BE2C (cell line): ENCODE measurements at places on chromosomes 11 and 22.

GRCh38 chr11:67381244-67381972 lies 8.0 kb upstream of the CLCF1 start:
- DNase-seq, result no peak

DNA sequence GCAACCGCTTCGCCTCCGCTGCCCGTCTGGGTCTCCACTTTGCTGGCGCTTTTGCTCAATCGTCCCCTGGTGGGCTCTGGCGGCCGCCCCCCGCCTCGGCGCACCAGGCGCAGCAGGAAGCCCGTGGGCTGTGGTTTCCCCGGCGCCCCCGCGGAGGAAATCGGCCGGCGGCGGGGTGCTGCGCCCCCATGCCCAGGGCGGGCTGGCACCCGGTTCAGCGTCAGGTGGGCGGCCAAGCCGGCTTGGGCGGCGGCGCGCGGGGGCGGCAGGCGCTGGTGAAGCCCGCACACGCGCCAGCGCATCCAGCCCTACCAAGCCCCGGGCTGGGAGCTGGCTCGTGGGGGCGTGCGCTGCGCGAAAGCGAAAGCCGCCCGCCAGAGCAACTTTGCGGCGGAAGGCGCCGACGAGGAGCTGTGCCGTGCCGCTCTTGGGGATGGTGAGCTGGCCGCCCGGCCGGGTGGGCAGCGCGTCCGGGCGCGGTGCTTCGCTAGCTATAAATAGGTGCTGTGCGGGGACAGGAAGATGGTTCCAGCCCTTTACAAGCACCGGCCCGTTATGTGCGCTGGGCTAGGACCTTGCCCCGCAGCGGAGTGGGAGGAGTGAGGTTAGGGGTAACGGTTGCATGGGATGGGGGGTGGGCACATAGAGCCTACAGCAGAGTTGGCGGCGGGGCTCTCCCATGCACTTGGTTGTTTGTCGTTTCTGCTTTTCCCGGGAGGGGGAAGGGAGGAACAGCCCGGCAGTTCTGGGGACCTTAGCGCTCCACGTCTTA lies 25.0 kb upstream of the SUSD2 start:
- peak; percentile 66 for DNase-seq

- no peak for DNase-seq
Observed at GRCh38 chr11:17206463-17206862, 1.3 kb downstream of the PIK3C2A start.

DNA sequence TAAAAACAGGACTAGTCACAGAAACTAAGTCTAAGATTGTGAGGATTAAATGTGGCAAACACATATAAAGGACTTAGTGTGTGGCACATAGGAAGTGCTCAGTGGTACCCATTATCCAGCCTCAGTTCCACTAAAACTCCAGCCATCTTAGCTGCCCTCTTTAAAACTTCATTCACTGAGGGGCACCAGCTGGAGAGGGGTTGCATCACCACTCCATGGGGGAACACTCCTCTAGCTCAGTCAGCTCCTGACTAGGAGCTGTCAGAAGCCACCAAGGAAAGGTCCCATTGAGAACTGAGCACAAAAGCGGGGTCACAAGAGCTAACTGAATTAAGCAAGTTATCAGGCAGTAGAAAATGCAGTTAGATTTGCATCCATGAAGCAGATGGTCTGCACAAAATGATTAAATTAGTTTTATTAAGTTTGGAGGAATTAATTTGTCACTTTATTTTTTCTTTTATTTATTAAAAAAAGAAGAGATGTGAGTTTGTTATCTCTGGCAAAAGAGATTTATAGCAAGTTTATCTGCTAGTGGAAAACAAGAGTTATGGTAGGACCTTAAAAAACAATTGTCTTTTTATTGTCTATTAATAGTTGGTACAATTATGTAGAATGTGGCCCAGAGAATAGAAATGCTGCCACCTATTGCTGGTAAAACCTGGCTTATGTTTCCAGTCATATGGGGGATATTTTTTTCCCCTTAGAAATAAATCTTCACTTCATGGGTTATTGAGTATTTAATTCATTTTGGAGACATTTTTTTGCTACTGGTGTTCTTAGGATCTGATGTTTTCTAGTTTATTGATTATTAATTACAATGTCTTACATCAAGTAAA lies 95.7 kb downstream of the NAV2 start:
- peak; percentile 40 for DNase-seq

DNA sequence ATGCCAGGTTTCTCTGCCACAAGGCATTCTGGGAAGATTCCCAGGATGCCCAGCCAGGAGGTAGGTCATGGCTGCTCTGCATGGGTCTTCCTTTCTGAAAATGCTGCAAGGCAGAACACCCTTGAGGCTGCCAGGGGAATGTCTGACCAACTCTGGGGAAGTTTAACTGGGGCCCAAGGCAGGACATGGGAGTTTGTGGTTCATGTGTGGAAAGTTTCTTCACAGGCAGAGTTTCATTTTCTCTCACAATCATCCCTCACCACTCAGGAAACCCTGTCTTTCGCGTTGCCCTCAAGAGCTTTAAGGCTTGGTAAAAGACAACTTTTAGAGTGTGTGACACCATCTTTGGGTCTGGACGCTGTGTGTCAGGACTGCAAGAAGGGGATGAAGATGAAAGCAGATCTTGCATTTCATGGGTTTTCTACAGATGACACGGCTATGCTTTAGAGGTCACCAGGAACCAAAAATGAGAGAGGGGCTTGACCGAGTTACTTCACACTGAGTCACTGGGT lies 133.5 kb downstream of the CD44 start:
- no peak for DNase-seq

DNA sequence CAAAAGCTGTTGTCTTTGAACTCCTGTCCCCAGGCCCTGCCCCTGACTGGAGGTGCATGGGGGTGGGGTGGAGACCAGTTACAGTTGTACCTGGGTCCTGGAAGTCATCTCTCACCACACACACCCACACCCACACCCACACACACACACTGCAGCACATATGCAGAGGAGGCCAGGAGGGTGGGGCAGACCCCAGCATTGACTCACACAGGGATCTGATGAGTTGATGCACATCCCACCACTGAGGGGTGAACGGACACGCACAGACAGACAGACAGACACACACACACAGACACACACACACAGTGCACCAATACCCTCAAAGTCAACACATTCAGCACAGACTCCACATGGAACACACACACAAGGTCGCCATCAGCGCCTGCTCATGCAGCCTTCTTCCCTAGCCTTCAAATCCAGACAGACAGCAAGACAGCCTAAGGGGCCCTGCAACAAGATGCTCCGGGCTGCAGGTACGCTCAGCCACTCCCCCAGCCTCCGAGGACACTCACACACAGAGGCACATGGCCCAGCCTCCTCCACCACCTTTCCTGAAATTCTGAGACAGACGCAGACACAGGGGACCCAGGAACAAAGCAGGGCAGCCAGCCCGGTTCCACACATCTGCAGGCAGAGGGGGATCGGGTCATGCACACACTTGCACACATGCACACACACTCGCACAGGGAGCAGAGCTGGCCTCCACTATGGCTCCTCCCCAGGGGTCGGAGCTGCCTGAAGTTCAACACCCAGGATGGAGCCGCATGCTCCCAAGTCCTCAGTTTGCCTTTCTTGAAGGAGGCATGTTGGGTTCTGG lies 26.5 kb downstream of the SYT7 start:
- no peak for DNase-seq

DNA sequence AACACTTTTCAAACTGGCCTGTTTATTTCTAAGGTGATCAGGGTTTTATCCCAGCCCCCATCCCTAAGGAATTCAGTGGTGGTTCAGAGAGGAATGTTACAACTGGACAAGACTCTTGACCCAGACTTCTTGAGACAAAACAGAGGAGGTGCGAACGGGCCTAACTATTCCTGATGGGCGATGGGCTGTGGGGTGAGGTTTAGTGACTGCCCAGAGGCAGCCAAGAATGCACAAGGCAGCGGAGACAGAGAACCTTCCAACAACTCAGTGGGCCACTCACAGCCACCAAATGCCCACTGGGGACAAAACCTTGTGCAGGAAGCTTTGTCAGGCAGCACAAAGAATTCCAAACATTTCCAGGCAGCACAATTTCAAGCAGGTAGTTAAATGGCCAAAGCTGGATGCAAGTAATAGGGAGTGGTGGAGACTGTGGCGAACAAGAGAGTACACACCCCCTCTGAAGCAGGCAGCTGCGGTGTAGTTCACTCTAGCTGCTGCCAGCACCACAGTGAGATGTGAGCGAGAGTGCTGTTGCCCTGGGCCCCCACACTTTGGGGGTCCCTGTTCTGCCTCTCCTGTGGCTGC lies 29.2 kb downstream of the SCUBE1 start:
- DNase-seq, result no peak
